ENCODE measurements at places on chromosomes 7 and 10. TPM values are rescaled to one million over a fixed set of nuclear protein-coding genes. Genes with fewer than 3 reads are reported as not detected.

The TMEM270 gene
- total RNA-seq: not detected

The PSD gene
- 4.1 TPM for total RNA-seq

The STN1 gene
- total RNA-seq: 28.7 TPM

The INHBA gene
- 5.5 TPM for total RNA-seq

The SLC26A3 gene
- total RNA-seq: not detected

The ZNF365 gene
- total RNA-seq: 1.5 TPM

The AOAH gene
- 128 TPM for total RNA-seq

The CRPPA gene
- total RNA-seq: 0.63 TPM

The GCK gene
- total RNA-seq: 0.21 TPM

The CCDC172 gene
- total RNA-seq: not detected

The ATOH7 gene
- total RNA-seq: not detected

The MYO1G gene
- total RNA-seq: 180 TPM

The CREM gene
- 37.9 TPM for total RNA-seq

The RAB19 gene
- total RNA-seq: 1.5 TPM

The OPN4 gene
- not detected for total RNA-seq

The ADAMTS14 gene
- not detected for total RNA-seq

The SLC18A3 gene
- total RNA-seq: 0.10 TPM

The SH2B2 gene
- total RNA-seq: 9.2 TPM

The EVX1 gene
- total RNA-seq: not detected

The HMX2 gene
- not detected for total RNA-seq

The KLF6 gene
- 606 TPM for total RNA-seq

The KEL gene
- total RNA-seq: 0.10 TPM

The IDI2 gene
- total RNA-seq: not detected

The HEPACAM2 gene
- total RNA-seq: not detected

The PNLIPRP2 gene
- total RNA-seq: not detected

The HOXA6 gene
- not detected for total RNA-seq

Measured in mononuclear cell (primary cell).